ENCODE measurements at places on chromosomes 2 and 18. TPM values are rescaled to one million over a fixed set of nuclear protein-coding genes. Genes with fewer than 3 reads are reported as not detected.

DNA sequence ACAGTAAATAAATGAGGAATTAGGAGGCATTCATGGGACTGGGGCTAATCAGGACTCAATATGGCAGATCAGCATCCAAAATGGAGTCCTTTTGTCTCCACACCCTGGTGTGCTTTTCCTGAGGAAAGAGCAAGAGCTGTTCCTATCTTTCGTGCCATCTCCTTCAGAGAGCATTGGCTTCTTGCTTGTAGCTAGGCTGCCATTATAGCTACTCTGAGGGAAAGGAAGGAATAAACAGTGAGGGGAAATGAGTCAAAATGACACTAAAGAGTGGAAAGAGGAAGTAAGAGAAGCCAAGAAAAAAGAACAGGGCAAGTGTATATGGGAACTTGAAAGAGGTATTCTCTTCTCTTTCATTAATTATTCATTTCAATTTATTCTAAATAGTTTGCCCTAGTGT is 8.4 kb upstream of the NMI start:
- DNase-seq, result peak; percentile 92

- peak; percentile 25 for DNase-seq
Measured at GRCh38 chr18:6874315-6874714, 144.8 kb downstream of the ARHGAP28 start.

DNA sequence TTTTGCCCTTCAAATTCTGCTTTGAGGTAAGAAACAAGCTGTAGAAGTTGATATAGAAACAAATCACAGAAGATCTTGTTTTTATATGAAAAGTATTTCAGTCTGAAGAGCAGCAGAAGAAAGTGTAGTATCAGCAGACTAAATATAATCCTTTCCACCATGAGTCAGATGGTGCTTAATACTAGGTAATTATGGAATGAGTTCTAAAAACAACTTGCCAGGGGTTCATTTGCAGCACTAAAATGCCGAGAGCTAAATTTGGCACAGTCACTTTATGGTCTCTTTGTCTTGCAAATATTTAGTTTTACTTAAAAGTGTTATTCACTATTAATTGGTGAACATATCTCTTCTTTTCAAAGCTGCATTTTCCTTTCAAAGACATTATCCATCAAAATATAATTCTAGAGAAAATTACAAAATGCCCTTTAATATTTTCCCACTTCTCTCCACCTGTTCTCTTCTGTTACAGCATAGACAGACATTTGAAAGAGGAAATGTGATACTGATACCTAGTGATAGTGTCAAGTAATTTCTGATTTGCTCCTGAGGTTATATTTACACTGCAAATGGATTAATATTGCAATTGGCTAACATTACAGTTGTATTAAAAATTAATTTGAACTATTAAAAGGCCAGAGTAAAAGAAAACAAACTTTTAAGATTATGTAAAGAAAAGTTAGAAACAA is 5.3 kb downstream of the MYL1 start:
- DNase-seq, result no peak

The MATN3 gene
- total RNA-seq, result 3.4 TPM

- peak; percentile 43 for DNase-seq
Measured at GRCh38 chr2:187407407-187408084, 40.5 kb downstream of the CALCRL start.

The SLC19A3 gene
- total RNA-seq, result not detected

DNA sequence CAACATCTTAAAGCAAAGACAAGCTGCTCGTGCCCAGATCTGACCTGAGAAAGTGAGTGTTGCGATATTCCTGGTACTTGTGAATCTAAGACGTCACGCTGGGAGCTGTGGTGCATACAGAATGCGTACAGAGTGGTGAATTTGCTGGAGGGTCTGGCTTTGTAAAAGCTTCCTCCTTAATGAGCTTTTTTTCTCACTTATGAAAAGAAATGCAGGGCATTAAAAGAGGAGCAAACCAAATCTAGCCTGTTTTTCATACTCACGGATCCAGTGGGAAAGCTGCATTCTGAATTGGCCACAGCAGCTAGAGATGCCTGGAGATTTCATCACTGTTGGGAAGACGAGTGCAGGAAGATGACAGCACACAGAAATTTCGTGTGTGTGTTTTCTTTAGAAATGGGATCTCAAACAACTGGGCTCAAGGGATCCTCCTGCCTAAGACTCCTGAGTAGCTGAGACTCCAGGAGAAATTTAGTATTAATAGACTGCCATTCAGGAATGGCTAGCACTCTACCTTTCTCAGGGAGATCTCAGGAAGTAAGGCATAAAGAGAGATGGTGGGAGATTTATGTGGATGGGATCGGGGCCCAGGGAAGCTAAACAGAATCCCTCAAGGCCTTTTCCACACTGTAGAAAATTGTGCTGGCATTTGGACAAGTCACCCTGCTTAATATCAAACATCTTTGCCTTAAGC is 181.3 kb downstream of the ALPK2 start:
- DNase-seq, result no peak

- peak; percentile 34 for DNase-seq
Measured at GRCh38 chr2:12432985-12433625, 283.6 kb upstream of the TRIB2 start.

DNA sequence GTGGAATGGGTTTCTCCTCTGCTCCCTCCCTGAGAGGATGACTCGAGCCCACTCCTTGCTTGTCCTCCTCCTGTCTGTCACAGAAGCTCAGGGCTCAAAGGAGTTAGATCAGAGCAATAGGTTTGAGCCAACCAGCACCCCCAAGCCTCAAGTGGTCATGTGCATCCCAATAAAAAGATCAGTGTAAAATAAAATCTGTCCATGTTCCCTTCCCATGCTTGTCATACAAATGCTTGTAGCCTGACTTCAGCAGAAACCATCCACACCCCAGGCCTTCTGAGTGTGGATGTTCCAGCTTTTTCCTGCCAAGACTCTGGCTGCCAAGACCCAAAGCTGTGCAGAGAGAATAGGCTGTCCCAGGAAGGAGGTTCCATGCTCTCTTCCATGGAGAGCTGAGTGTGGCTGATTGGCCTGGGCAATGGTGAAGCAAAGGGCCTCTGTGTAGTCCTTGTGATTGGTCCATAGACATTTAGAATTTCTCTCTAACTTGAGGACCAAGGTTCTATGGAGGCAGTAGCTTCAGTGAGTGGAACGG is 67.4 kb downstream of the GYPC start:
- DNase-seq, result no peak

The RSAD2 gene
- 0.09 TPM for total RNA-seq
